ENCODE measurements at places on chromosomes 1 and 21.
A peak's percentile ranks its signal among the peaks of the same experiment; 100 is the strongest.

- DNase-seq: no peak
Observed at GRCh38 chr1:86423473-86423872, 498 bp upstream of the CLCA2 start.

DNA sequence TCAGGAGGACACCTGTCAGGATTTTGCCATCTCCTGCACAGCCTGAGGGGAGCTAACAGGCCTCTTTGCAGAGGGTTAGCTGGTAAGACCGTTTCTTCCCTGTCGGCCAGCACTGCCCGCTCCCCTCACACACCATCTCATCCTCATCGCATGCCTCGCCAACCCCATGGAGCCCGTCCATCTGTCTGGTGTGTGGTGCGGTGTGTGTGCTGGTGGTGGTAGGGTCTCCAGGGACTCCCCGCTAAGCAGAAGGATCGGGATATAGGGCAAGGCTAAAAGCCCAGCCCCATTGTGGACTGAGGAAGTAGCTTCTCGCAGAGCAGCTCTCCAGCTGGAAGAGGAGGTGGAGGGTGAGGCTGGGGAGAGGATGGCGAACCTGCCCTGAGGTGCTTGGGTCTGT is 6.8 kb upstream of the SFN start:
- no peak for DNase-seq

DNA sequence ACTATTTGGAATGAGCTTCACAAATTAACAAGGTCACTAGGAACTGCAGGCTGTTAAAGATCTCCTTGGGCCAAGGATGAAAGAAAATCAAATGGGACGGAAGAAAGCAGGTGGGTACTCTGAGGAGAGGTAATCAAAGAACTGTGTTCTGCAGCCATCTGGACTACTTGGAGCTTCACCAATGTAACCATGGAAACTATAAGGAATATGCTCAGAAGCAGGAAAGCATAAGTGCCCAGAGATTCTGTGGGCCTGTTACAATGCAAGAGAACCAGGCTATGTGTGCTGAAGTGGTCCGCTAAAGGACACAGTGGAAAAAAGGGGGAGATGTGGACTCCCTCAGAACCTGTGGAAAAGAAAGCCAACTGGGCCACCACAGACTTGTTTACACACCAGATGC is 238.5 kb downstream of the PTGER3 start:
- DNase-seq: peak; percentile 15

DNA sequence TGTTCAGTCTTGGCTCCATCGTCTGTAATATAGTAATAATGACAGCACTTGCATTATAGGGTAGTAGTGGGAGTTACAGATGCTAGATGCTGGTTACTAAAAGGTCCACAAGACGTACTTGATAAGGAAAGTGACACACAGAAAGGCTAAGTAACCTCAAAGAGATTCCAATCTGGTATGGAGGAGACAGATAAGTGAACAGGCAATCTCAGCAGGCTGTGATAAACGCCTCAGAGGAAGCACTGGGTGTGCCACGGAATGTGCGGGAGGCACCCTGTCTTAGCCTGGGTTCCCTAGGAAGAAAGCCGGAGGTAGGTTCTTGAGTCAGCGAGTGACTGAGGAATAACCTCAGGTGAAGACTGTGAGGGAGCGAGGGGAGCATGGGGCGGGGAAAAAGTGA is 4.6 kb upstream of the CTPS1 start:
- no peak for DNase-seq

DNA sequence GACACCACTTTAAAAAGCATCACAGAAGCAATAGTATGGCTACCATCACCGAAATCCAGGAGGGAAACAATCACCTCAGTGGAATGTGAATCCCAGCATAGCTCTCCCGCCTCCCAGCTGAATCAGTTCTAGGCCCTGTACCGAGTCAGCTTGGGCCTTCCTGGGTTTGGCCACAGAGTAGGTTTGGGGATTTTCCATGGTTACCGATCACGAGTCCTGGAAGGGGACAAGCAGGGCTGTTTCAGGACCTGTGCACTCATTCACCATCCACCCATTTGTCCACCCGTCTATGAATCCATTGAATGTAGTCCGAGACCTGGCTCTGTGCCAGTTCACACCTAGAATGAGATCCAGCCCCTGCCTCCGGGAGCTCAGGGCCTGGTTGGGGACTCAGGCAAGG is 94.2 kb downstream of the ARHGEF10L start:
- no peak for DNase-seq

Data from DMS79 (cell line).